ENCODE measurements at places on chromosomes 7 and 10. TPM values are rescaled to one million over a fixed set of nuclear protein-coding genes. Genes with fewer than 3 reads are reported as not detected.

GRCh38 chr7:75995052-75995471 lies 667 bp upstream of the TMEM120A start:
- no peak for DNase-seq

TLX1 gene
- total RNA-seq = not detected

DNA sequence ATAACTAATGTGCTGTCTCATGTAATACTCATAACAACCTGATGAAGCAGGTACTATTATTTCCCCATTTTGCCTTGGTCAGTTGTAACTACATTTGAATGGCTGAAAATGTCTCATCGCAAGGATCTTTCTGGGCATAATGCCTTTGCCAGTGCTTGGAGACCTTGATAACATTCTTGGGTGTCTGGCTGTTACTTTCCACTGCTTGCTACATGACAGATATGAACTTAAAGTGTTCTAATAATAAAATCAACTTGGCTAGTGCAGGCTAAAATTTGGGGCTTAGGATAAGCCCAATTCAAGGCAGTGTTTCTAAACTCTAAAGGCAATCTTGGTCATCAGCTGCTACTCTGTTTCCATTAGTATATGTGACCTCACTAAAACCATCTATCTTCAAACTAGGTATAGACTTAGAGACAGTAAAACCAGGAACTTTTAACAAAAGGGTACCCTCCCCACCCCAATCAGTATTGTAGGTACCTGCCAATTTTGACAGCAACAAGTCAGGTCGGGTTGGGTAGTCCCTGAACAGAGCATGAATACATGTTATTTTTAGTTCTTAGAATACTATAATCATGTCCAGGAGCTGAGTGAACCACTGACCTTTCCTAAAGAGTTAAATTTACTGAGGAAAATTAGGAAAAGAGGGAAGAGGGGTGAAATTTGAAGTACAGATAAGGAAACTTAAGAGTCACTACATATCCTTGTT lies 68.2 kb upstream of the AHR start:
- no peak for DNase-seq

SLC26A3 gene
- not detected for total RNA-seq

DNA sequence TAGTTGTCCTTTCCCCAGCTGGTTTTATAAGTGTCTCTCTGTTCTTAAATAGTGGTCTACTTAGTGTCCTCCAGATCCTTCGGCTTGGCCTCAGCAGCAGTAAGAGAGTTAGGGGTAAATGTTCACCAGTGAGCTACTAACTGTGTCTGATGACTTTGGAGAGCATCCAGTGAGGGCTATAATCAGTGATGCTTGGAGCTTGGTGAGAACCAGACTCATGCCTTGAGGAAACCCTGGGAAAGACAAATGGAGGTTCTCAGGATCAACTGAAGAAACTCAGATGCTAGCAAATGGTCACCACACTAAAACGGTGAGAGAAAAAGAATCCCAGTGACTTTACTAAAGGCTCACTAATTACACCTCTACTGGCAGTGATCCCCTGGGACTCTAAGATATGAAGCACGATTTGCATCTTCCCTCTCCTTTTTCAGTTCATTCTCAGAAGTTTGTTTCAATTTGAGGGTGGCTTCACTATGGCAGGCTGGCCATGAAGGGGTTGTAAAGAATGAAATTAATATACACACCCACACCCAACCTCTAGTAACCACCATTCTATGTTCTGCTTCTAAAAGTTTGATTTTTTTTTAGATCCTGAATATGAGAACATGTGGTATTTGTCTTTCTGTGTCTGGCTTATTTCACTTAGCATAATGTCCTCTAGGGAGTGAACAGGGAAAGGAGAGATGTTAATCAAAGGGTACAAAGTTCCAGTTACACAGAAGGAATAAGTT lies 177.9 kb downstream of the PDE1C start:
- no peak for DNase-seq

GRCh38 chr7:50353894-50354595 lies 49.5 kb downstream of the IKZF1 start:
- no peak for DNase-seq

DNA sequence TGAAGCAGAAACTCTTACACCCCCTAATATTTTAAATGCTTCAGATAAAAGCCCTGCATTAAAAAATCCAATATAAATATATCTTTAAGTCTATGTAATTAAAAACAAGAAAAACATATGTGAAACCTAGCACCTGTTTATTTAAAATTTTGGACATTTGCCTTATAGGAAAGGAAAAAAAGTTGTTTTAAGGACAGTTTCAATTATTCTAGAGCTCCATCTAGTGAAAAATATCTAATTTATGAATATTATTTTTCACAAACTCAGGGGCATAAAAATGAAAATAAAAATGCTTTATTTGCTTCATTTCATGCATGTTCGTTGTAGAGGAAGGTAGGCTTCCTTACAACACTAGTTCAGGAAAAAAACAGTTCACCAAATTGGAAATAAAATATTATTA lies 26.1 kb downstream of the ENKUR start:
- no peak for DNase-seq

DNA sequence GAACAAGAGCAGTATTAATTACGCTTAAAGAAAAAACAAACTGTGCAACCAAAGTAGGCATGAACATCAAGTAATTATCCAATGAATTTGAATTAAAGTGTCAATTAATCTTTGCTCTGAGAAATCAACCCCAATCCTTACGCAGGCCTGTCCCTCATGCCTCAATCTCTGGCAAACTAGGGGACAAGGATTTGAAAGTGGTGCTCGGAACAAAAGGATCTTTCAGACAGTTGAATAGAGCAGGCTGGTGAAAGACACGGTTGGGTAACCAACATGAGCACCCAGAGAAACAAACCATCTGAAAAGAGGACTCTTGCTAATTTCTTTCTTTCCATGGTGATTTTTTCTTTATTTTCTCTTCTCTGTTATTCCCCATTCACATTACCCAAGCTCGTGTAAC lies 203.5 kb upstream of the PHF14 start:
- DNase-seq = no peak

GRCh38 chr10:60990663-60991062 lies 46.7 kb upstream of the RHOBTB1 start:
- no peak for DNase-seq

FOXI2 gene
- not detected for total RNA-seq

- peak; percentile 49 for DNase-seq
Measured at GRCh38 chr7:117012696-117013095, 59.4 kb downstream of the ST7 start.

GRCh38 chr10:57689596-57690297 lies 577.9 kb downstream of the IPMK start:
- no peak for DNase-seq

IKZF1 gene
- total RNA-seq = not detected

DNA sequence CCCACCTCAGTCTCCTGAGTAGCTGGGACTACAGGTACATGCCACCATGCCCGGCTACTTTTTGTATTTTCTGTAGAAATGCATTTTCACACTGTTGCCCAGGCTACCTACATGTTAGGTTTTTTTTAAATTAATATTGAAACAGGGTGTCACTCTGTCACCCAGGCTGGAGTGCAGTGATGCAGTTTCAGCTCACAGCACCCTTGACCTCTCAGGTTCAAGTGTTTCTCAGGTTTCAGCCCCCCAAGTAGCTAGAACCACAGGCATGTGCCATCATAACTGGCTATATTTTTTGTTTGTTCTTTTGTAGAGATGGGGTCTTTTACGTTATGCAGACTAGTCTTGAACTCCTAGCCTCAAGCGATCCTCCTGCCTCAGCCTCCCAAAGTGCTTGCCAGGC lies 32.4 kb upstream of the ZMIZ2 start:
- no peak for DNase-seq

GRCh38 chr7:46080595-46081159 lies 159.6 kb upstream of the IGFBP3 start:
- peak; percentile 71 for DNase-seq

GRCh38 chr10:105585753-105586152 lies 944.7 kb downstream of the SORCS3 start:
- DNase-seq = peak; percentile 48

GRCh38 chr7:132377015-132377414 lies 199.3 kb downstream of the PLXNA4 start:
- DNase-seq = no peak

DNA sequence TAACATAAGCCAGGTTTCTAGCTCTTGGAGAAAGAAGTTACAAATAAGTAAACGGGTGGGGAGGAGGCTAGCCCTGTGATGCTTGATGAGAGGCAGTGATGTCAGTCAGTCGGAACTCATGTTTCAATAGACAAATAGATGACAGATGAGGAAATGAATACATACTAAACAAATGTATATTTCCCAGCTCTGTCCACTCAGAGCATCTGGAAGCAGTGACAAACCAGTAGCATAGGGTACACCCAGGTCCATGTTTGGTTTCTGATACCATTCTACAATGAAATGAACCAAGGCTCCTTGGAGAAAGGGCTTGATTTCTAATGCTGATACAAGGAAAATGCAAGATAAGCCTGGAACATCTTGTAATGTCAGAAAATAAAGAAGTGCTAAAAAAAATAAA lies 30.6 kb downstream of the PODXL start:
- DNase-seq = no peak

CDNF gene
- total RNA-seq = not detected

GRCh38 chr10:120770496-120770895 lies 80.7 kb upstream of the WDR11 start:
- DNase-seq = no peak

GRCh38 chr7:17523813-17524739 lies 225.6 kb downstream of the AHR start:
- DNase-seq = peak; percentile 97

IFIT5 gene
- 57.4 TPM for total RNA-seq

GRCh38 chr10:44998146-44998631 lies 2.5 kb upstream of the ZNF22 start:
- DNase-seq = peak; percentile 74

Measured in M059J (cell line).